ENCODE measurements at places on chromosomes 1 and 21.

DNA sequence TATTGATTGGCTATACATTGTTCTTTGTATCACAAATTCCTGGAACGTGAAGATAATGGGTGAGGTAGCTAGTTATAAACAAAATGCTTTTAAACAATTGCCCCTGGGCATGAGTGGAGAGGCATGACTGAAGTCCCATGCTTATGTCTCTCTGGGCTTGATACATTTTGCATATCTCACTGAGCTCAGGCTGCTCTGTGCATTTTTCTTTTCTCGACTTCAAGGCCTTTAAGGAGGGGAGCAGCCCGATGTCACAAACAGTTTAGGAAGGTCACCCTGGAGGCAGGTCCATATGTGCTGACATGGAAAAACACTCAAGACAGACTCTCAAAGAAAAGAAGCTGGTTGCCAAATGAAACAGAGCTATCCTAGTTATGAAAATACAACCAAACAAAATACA is 80.1 kb upstream of the PUM1 start:
- DNase-seq: no peak

DNA sequence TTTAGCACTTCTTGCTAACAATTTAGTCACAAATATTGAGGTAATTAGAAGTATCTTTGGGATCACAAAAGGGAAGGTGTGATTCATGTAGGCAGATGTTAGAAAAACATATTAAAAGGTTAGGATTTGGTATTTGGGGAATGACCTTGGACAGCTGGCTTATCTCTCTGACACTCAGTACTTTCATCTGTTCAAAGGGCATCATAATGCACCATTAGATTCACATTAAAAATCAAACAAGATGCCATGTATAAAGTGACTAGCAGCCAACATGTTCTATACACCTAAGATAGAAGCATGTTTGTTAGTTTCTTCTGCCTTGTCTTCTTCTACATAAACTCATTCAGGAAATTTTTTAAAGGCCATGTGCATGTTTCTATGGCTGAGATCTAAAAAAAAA is 56.5 kb upstream of the ESRRG start:
- DNase-seq: no peak

DNA sequence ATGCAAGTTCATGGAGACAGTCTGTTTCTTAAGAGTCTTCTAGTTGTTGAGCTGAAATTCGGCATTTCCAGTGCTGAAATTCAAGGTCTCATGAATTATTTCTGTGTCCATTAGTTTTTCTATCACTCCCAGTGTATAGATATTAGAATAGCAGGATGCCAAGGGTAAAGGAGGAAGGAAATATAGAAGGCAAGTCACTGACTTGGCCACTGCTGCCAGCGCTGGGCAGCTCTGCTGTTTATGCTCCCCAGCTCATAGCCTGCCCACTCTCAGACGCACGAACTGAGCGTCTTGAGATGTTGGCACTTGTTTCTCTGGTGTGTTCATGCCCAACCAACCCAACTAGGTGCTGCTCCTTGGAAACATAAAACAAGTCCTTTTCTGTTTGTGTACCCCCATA is 110.1 kb downstream of the SLC45A1 start:
- DNase-seq: peak; percentile 52

GRCh38 chr1:153698020-153698922 is 19.8 kb downstream of the NPR1 start:
- peak; percentile 55 for DNase-seq

DNA sequence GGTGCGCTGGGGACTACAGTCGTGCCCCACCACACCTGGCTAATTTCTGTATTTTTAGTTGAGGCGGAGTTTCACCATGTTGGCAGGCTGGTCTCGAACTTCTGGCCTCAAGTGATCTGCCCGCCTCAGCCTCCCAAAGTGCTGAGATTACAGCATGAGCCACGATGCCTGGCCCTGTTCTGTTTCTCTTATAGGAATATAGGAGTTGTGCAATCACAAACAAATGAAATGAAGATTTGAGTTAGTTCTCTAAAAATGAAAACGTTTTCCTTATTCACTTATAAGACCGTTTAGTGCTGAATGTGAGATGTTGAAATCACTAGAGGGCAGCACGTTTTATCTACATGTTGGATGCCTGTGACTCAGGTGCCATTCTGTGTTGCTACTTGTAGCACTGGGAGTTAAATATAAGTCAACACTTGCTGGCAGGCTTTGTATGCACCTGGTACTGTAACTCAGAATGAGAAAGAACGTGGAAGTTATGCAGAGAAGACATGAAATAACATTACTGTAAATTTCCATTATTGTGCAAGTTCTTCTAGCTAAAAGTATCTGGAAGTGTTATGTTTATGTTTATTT is 45.8 kb downstream of the MIGA1 start:
- peak; percentile 73 for DNase-seq

DNA sequence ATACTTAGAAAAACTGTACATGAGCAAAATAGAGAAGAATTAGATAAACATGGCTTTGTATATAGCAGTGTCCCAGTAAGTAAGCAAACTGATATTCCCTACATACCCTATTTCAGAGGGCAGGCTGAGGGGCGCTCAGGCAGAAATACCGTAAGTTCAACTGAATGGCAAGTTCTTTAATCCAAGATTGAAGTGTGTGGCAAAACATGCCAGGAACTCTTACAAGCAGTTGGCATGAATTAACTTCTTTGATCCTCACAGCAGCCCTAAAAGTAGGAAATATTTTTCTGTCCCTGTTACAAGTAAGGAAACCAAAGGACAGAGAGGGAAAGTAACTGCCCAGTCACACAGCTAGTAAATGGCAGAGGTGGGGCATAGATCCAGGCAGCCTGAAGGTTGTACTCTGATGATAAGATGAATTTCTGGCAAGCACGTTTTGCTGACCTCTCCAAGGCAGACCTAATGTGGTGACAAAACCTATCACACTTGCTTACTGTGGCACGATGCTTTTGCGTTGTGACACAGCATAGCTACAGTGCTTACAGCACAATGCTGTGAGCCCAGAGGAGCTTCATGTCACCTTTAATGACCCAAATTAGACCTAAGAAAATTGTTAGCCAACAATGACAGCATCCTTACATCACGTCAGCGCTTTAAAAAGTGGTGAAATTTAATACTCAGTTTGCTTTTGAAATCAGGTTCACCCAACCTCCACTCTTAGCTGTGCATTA is 35.0 kb upstream of the THEM4 start:
- peak; percentile 78 for DNase-seq

DNA sequence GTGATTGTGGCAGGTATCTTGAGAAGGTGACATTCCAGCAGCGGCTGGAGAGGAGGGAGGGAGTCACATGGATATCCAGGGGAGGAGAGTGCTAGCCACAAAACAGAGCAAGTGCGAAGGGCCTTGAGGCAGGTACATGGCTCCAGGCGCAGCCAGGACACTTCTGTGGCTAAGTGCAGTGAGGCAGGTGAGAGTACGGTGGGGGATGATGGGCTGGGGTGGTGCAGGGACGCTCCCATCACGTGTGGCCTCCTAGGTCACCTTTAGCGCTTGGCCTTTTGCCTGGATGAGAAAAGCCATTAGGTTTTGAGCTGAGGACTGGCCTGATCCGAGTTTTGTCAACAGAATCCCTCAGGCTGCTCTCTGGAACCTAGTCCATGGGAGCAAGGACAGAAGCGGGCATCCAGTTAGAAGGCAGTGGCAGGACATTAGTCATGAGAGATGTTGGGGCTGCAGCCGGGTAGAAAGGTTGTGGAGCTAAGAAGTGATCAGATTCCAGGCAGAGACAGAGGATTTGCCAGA is 31.6 kb downstream of the SMYD2 start:
- no peak for DNase-seq

GRCh38 chr21:35134309-35134708 is 85.2 kb upstream of the RUNX1 start:
- peak; percentile 40 for DNase-seq

GRCh38 chr1:150567717-150568593 is 11.5 kb downstream of the MCL1 start:
- DNase-seq: peak; percentile 80

DNA sequence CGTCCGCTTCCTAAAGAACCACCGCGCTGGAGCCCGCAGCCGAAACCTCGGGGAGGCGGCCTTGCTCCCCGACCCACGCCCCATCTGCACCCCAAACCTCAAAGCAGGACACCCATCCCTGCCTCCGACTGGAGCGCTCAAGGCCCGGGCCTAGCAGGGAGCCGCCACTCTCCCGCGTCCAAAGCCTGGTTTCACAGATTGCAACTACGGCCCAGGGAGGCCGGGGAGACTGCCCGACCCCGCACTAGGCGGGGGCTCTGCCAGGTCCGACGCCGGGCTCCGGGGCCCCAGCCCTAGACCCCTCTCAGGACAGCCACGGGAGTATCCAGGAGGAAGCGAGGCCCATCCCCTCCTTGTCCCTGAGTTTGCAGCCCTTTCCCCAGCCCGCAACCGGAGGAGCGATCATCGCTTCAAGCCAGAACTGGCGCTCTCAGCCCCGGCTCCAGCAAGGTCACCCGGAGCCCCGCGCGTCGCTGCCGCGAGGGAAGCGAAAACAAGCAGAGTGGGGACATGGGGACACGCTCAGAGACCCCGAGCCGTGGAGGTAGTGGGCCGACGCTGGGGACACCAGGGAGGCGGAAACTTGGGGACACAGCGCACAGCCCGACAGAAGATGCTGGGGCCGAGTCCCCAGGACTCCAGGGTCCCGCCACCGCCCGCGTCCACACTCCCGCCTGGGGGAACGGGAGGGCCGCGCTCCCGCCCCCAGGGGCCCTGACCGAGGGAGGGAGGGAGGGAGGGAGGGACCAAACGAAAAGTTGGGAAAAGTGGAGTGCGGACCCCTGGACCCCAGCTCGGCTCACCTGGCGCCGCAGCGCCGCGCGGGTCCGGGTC is 433 bp downstream of the TMEM200B start:
- peak; percentile 18 for DNase-seq

DNA sequence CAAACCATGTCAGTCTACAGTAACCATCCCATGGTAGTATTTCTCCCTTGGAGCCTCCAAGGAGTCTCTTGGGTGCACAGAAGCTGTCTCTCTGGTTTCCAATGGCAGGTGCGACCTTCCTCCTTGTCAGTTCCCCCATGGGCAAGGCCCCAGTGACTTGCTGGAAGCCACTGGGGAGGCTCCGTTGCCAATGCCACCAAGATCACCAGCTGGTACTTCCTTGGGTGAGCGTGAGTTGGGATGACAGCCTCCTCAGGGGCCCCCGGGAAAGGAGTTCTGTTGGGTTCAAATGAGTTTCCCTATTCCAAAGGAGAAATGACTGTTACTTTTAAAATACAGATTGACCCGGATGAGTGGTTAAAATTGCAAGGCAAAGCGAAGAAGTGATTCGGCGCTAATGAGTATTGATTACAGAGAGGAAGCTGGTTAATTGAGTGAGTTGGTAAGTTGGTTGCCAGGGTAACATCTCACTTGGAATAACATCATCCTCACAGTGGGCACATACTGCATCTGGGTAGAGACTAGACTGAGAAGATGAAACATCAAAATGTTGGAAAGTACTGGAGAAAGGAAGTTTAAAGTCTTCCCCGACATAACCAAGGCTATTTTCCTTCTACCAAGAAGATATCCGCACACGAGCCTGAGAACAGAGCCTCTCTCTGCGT is 53.0 kb upstream of the LAPTM5 start:
- no peak for DNase-seq

DNA sequence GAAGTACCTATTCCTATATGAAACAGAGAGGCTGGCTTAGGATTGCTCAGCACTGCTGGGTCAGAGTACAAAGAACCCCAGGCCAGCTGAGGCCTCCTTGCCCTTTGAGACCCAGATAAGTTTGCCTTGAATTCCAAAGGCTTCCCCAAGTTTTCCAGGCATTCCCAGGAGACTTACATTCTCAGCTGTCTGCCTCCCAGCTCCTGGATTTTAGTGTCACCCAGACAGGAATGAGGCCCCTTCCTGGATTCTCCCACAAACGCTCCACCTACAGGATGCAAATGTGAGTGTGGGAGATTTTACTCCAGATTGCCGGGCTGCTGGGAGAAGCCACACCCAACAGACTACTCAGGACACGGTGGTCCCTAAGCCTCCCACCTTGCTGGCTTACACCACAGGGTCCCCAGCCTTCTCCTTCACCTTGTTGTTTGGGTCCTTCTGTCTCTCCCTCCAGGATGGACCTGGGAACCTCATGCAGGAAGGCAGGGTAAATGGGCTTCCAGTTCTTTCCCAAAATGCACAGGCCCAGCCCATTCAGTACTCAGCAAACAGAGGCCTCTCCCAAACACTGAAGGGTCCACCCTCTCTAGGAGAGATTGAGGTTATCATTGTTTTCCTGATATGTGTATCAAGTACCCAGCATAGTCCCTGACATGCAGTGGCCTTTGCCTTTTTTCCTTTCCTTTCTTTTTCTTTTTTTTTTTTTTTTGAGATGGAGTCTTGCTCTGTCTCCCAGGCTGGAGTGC is 10.6 kb downstream of the RHBG start:
- DNase-seq: no peak

- DNase-seq: no peak
Measured at GRCh38 chr21:34687065-34687464, 18.3 kb downstream of the CLIC6 start.

DNA sequence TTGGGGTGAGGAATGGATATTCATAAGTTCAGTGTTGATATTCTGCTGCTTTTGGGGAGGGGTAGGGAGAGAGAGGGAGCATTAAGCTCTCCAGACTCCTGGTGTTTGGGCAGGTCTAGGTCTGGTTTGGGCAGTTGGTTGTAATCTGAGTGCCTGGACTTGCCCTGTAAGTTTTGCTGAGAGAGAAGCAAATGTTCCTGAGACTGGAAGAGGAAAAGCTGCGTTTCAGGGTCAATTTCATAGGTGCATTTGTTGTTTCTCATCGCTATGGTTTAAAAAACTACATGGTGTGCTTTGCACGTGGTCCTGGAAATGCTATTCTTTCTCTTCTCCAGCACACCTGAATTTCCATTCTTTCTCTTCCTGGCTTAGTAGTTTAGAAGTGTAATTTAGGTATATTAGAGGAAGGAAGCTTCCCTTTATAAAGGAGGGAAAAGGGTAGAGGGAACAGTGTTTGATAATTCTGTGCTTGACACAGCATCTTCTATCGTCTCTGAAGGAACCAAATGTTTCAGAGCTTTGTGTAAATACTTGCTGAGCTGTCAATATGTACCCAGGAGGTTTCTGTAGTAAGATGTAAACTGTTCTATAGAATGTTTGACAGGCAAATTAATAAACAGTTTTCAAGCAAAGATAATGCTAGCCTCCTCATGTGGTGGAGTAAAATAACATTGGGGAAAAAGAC is 6.3 kb downstream of the ARID1A start:
- no peak for DNase-seq

- no peak for DNase-seq
Measured at GRCh38 chr1:246005067-246005466, 502.0 kb downstream of the SMYD3 start.

GRCh38 chr1:223143537-223144248 is 645 bp upstream of the TLR5 start:
- no peak for DNase-seq

GRCh38 chr1:224132901-224133300 is 19.0 kb downstream of the FBXO28 start:
- no peak for DNase-seq

- no peak for DNase-seq
Measured at GRCh38 chr1:33519240-33519884, 46.9 kb downstream of the ZSCAN20 start.

DNA sequence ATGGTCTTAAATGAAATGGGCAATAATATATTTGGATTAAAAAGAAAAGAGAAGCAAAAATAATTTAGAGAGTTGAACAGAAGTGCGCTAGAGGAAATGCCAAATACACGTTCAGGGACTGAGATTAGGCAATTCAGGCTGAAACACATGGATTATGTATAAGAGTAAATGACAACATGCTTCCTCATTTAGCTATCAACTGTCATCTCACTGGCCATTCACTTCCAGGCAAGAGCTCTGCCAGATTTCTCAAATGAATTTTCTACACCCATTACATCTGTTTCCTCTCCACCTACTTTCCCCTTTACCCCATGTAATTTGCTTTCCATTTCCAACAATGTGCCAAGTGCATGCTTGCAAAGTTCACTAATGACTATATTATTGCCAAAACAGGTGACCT is 582.4 kb downstream of the LTN1 start:
- peak; percentile 66 for DNase-seq

- no peak for DNase-seq
Measured at GRCh38 chr1:64472040-64472376, 2.1 kb downstream of the CACHD1 start.
